ENCODE measurements at places on chromosomes 1 and 21.

DNA sequence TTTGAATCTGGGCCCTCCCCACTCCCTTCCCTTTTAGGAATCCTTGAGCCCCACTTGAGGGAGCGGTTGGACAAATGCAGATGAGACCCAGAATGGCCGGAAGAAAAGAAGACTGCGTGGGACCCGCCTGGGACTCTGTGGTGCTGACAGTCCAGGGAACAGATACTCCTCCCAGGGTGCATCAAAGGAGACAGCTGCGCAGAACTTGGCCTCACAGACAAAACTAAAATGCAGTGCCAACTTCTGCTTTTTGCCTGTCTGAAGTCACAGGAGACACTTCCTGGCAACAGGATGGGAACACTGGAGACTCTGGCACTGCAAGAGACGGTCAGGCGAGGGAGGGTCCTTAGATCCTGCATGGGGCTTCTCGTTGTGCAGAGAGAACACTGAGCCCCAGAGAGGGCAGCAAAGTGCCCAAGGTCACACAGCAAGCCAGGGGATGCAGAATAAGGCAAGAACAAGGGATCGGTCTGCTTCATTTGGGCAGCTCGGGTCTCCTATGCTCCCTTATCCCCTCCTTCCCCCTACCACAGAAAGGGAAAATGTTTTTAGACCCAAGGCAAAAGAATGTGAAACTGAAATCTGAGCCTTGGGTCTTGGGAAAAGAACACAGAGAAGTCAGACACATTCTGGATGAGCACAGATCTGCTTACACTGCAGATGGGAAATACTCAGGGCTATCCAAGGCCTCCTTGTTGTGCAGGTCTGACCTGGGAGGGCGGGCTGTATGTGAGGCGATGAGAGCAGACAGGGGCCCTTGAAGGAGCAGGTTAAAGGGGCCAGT, 182.4 kb downstream of the TRABD2B start:
- no peaks in the 10 kb centered on the region for H3K27me3 ChIP-seq
- H3K4me3 ChIP-seq = no peak overlapping the region
- no peak overlapping the region for H3K27ac ChIP-seq
- H3K4me1 ChIP-seq = no peaks in the 10 kb centered on the region
- H3K36me3 ChIP-seq = no peaks in the 10 kb centered on the region

DNA sequence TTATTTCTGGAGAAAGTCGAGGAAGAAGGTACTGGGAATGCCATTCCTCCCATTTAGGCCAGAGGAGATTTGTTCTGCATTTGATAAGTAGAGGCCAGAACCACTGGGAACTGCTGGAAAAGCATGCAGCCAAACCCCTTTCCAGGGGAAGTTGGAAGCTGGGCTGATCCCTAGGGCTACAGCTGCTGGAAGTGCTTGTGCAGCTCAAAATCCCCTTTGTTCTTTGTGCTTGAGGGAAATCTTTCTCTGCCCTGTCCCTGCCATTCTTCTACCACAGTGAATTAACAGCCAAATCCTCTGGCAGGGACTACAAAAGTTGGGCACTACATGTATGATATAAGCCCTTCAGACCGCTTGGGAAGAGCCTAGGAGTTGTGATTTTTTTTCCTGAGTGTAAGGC, 734.1 kb downstream of the LRRIQ3 start:
- no peak for DNase-seq
- H3K4me1 ChIP-seq = no peaks in the 10 kb centered on the region
- H3K36me3 ChIP-seq = no peaks in the 10 kb centered on the region
- H3K4me3 ChIP-seq = no peak overlapping the region
- H3K27me3 ChIP-seq = no peaks in the 10 kb centered on the region
- no peak overlapping the region for H3K27ac ChIP-seq

- no peaks in the 10 kb centered on the region for H3K4me1 ChIP-seq
- H3K36me3 ChIP-seq = no peaks in the 10 kb centered on the region
- no peak overlapping the region for H3K4me3 ChIP-seq
- no peak for DNase-seq
- no peak overlapping the region for H3K27ac ChIP-seq
- no peaks in the 10 kb centered on the region for H3K27me3 ChIP-seq
Measured at GRCh38 chr1:71093938-71094337, 13.1 kb upstream of the ZRANB2 start.

- H3K4me3 ChIP-seq = no peak overlapping the region
- no peak for DNase-seq
- no peaks in the 10 kb centered on the region for H3K36me3 ChIP-seq
Measured at GRCh38 chr1:7292036-7292681, 478.9 kb upstream of the VAMP3 start.

- no peaks in the 10 kb centered on the region for H3K27me3 ChIP-seq
- no peak overlapping the region for H3K4me3 ChIP-seq
- no peak overlapping the region for H3K27ac ChIP-seq
- no peaks in the 10 kb centered on the region for H3K4me1 ChIP-seq
- no peak for DNase-seq
- H3K36me3 ChIP-seq = no peaks in the 10 kb centered on the region
Measured at GRCh38 chr1:168099337-168099801, 37.4 kb downstream of the GPR161 start.

- no peak overlapping the region for H3K27ac ChIP-seq
- no peaks in the 10 kb centered on the region for H3K36me3 ChIP-seq
- H3K27me3 ChIP-seq = no peaks in the 10 kb centered on the region
Measured at GRCh38 chr1:67264152-67264551, 43.5 kb upstream of the IL12RB2 start.

DNA sequence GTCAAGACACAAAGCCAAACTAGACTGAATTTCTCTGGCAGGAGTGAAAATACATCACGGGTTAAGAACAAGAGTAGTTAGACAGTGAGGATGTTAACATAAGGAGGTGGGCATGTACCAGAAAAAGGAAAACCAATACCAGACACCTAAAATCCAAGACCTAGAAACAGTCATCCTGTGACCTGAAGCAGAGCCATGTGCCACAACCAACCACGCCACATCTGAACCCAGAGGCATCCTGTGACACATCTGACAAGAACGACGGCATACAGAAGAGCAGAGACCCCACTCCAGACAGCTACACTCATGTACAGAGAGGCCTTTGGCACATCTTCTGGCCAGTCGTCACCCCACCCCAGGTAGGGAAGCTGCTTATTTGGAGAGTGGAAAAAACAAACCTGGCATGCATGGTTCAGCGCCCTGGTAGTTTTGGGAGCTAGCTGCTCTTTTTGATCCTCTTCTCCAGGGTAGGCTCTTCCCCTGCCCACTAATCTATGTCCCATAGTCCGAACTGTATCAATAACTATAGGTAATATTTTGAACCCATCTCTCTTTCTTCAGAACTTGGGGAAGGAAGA, 72.1 kb downstream of the SLC45A1 start:
- H3K27me3 ChIP-seq = no peaks in the 10 kb centered on the region
- H3K4me1 ChIP-seq = peaks cover 50% of the 10 kb centered on the region
- H3K27ac ChIP-seq = no peak overlapping the region
- DNase-seq = no peak
- no peak overlapping the region for H3K4me3 ChIP-seq

GRCh38 chr1:75723989-75724471, 479 bp upstream of the ACADM start:
- H3K4me1 ChIP-seq = peaks cover 14% of the 10 kb centered on the region
- no peaks in the 10 kb centered on the region for H3K27me3 ChIP-seq
- H3K36me3 ChIP-seq = no peaks in the 10 kb centered on the region

- DNase-seq = peak; percentile 61
- H3K27ac ChIP-seq = no peak overlapping the region
- no peak overlapping the region for H3K4me3 ChIP-seq
- no peaks in the 10 kb centered on the region for H3K36me3 ChIP-seq
Measured at GRCh38 chr1:145983960-145984830, 12.2 kb downstream of the TXNIP start.

DNA sequence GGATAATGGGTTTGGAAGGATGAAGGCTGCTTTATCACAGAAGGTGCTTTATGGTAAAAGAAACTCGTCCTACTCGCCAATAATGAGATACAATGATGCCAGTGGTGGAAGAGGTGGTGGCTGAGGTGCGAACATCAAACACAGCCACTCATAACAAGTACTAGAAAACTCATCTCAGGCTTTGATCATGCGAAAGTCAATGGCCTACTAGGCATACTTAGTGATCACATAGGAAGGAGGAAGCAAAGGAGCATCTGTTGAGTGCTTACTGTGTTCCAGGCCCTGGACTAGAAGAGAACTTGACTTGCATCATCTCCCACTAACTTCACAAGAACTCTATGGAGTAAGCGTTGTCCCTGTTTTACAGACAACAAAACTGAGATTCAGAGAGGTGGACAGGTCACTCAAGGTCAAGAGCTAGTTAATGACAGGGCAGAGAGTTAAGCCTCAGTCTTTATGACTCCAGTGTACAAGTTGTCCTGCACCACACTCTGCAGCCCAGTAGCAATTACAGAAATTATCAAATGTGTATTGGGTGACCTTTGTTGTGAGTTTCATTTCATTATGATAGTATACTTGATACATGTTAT, 33.6 kb downstream of the RUNX1 start:
- no peak overlapping the region for H3K4me3 ChIP-seq
- no peaks in the 10 kb centered on the region for H3K27me3 ChIP-seq
- H3K27ac ChIP-seq = no peak overlapping the region
- peaks cover 56% of the 10 kb centered on the region for H3K4me1 ChIP-seq
- no peak for DNase-seq

DNA sequence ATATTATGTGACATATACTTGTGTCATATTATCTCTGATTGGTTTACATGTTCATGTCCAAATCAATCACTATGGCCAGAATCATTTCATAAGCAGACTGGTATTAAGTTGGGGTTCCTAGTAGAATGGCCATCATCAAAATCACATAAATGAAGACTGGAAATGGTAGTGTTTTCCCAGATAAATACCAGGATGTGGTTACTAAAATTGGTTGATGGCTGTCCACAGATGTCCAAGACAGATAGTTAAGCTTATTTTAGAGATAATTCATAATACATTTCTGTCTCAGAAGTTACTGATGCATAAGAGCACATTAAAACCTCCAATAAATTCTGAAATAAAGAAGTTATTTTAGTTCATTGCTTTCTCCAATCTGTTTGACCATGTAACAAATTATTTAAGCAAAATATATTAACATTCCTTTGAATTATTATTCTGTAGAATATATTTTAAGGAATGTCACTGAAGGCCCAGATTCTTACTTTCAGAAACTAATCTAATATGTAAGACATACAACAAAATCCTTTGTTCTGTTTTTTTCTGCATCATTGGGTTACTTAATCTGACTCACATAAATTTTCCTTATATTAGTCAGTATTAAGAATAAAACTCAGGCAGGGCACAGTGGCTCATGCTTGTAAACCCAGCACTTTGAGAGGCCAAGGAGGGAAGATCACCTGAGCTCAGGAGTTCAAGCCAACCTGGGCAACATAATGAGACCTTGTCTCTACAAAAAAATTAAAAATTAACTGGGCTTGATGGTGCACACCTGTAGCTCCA, 483.9 kb downstream of the PTPRC start:
- H3K27me3 ChIP-seq = no peaks in the 10 kb centered on the region
- DNase-seq = no peak
- no peak overlapping the region for H3K27ac ChIP-seq
- H3K4me3 ChIP-seq = no peak overlapping the region

DNA sequence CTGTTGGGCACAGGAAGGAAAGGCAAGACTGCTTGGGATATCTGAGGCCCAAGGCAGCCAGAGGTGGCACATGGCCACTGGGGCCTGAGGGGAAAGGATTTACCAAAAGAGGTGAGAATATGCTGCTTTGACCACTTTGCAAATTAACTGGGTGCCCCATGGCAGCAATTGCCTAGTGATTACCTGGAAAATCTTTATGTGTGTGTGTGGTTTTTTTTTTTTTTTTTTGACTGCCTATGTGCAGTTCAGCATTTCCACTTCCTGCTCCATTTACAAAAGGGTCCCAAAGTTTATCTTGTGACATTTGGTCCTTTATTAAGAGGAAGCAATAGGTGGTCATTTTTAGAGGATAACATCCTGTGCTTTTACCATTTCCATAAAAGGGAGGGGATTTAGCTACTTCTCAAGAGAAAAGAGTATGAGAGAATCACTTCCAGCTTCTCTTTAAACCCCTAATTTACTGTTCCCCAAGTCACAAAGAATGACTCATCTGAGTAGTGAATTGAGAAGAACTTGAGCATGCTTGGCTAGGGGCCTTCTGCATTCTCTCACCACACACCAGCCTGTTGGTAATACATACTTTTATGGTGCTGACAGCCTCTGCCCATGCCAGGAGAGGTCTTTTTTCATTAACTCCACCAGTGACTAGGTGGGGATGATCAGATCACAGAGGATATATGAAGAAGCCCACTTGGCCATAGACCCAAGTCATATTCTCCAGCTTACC, 52.1 kb downstream of the SYDE2 start:
- no peaks in the 10 kb centered on the region for H3K4me1 ChIP-seq
- DNase-seq = no peak
- H3K36me3 ChIP-seq = no peaks in the 10 kb centered on the region
- H3K27me3 ChIP-seq = no peaks in the 10 kb centered on the region
- no peak overlapping the region for H3K4me3 ChIP-seq

GRCh38 chr21:37237346-37237745, 29.8 kb downstream of the VPS26C start:
- H3K27ac ChIP-seq = no peak overlapping the region
- H3K4me3 ChIP-seq = no peak overlapping the region
- peaks cover 56% of the 10 kb centered on the region for H3K36me3 ChIP-seq
- peaks cover 10% of the 10 kb centered on the region for H3K4me1 ChIP-seq
- no peak for DNase-seq

DNA sequence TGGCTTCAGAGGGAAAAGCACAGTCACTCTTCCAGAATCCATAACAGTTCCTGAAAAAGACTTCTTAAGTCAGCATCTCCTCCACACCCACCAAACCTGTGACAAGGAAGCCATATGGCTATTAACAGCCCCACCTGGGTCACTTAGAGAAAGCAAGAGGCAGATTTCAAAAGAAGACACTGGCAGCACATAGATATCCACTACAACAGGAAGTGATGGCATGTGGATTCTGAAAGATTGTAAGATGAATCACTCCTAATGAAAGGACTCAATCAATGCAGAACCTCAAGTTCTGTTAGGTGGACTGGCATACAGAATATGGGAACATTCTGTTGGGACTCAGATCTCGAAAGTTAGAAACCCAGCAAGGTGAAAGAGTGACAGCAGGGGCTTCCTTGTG, 365.9 kb downstream of the TGFB2 start:
- DNase-seq = no peak
- no peak overlapping the region for H3K4me3 ChIP-seq
- no peaks in the 10 kb centered on the region for H3K27me3 ChIP-seq
- no peaks in the 10 kb centered on the region for H3K36me3 ChIP-seq
- H3K27ac ChIP-seq = no peak overlapping the region

DNA sequence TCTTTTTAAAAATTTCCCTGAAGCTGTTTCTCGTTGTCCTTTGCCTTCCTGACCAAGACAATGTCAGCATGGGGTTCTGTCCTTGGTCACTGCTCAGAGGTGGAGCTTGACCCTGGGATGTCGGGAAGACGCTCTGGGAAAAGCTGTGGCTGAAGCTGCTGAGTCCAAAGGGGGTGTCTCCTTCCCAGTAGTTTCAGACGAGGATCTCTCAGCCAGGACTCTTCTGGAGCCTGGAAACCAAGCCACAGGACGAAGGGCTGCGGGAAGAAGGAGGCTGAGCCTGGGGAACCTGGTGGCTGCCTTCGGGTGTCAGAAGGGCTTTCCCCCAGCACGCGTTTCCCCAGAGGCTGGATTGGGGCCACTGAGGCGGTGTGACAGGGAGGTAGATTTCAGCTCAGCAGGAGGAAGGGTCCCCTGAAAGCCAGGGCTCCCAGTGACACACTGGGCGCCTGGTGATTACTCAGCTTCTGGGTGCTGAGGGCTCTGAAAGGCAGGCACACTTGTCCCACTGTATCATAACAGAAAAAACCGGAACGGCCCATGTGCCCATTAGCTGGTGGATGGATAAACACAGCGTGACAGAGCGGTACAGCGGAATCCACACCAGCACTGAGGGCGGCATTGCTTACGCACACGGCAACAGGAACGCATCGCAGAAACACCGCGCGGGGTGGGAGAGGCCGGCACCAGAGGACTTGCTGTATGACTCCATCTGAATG, 5.0 kb upstream of the KRTAP12-1 start:
- H3K4me3 ChIP-seq = no peak overlapping the region
- no peaks in the 10 kb centered on the region for H3K27me3 ChIP-seq
- H3K27ac ChIP-seq = no peak overlapping the region
- H3K4me1 ChIP-seq = no peaks in the 10 kb centered on the region

Data from CD4-positive, alpha-beta T cell (primary cell).